ENCODE measurements at places on chromosomes 3 and 15.

GRCh38 chr3:116111765-116112164 is 333.5 kb downstream of the LSAMP start:
- DNase-seq: no peak

DNA sequence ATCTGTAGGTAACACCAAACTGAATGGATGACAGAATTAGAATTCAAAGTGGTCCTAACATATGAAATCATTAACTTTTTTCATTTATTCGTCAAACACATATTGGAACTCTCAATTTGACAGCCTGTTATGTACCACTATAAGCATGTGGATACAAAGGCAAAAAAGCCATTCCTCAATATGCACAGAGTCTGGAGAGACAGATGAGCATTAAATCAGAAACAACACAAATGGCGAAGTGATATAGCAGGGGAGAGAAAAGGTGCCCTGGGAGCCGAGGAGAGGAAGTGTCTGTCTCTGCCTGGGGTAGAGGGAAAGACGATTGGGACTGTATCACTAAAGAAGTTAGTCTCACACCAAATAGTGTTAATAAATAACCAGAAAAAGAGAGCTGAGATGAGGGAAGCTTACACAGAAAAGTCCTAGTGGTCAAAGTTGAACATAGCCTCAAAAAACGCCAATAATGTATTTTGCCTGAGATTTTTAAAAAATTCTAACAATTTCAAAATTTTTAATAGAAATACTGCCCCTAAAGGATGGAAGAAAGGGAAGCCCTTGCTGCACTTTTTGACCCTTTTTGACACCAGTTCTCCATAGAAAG is 417.5 kb downstream of the TUSC7 start:
- no peak for DNase-seq

GRCh38 chr15:99614749-99615288 is 49.0 kb downstream of the MEF2A start:
- no peak for DNase-seq

DNA sequence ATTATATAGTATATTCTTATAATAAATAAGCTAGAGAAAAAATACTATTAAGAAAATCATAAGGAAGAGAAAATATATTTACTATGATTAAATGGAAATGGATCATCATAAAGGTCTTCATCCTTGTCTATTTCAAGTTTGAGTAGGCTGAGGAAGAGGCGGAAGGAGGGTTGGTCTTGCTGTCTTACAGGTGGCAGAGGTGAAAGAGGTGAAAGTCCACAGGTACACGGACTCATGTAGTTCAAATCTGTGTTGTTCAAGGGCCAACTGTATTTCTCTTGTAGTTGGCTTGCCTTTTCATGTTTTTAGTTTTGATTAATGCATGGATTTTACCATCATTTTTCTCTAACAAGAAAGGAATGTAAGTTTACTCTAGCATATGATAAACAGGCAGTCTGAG is 41.7 kb downstream of the PDCD6IP start:
- DNase-seq: no peak

DNA sequence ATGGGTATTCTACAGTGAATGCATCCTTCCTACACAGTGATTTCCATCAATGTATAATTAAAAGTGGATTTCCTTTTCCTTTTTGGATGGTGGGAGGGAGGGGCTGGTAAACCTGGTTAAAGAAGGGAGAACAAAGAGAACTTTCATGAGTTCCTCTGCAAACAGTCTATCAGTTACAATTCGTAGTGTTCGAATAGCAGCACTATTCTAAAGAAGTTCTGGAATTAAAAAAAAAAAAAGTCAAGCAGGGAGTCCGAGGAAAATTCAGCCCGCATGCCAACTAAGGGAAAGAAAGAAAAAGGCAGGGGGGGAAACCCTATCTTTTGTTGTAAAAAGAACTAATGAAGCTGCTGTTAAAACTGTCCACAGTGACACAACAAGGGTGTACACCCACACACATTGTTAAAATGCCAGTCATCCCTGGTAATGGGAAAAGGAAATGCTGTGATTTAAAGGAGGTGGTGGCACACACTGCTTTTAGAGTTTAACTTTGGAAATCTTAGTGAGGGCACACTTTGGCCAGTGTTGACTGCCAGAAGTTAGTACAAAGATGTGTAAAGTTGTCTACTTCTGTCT is 521.2 kb downstream of the ZIC1 start:
- DNase-seq: no peak
